ENCODE measurements at places on chromosomes 4 and X.

DNA sequence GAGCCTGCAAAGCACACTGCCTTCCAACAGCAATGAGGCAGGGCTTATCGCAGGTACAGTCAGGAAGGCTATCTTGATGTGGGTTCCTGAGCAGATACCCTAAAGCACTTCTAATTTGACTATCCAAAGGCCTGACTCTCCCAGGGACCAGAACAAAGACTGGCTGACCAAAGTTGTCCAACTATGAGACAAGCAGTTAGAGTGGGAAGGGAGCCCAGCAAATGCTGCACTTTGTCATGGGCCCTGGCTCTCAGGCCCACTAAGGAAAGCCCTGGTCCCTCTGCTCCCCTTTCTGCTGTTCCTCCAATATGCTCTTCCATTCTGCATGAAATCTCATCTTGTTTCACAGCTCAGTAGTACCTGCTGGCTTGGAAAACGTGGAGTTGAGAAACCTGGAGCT is 391.0 kb downstream of the RAB28 start:
- no peak for DNase-seq

DNA sequence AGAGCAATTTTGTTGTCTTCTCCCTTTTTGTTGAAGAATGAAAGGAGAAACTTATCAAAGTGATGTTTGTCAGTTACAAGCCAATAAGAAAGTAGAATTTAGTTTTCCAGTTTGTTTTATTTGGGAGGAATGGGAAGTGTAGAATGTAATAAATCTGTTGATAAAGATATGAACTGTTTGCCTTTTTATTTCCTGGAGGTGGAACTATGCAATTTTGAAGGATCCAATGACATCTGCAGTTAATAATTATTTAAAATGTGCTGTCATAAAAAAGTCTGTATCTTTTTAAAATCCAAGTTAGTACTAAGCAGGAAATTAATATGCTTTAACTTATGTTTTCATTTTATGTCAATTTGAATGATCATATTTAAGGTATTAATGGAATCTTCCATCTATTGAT is 44.9 kb downstream of the PF4 start:
- no peak for DNase-seq

GRCh38 chr4:179634862-179635261 is 2192.6 kb upstream of the AGA start:
- DNase-seq: no peak

GRCh38 chrX:114774691-114775090 is 190.8 kb downstream of the HTR2C start:
- no peak for DNase-seq

Measured in stimulated activated CD4-positive, alpha-beta T cell treated with anti-CD3 and anti-CD28 coated beads, Interleukin-1b, Interleukin-23, amount 100 ng/mL, for 4 hours (primary cell).